ENCODE measurements at places on chromosomes 12 and 14.

DNA sequence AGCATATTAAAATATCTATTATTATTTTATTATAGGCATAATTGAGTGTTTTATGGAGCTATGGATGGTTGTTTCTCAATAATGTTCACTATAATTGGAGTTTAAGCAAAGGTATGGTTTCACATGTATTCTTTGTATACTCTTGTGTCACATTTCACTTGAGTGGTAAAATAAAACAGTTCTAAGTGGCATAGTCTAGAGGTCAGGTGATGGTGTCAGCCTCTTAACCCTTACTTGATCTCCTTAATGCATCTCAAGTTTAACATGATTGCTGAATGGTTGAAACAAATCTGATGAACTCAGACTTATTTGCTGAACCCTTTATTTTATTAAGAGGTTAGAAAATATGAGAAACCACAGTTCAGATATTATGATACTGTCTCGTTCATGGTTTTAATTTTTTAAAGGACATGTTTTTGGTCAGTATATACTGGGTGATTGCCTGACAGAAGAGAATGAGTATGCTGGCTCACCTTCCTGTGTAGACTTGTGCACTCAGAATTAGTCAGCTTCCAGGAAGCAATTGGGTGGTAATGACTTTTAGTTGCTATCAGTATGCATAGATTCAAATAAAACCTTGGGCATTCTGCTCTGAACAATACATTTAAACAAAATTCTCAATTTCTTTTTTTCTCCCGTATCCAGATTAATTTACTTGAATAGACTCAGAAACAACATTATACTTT lies 464.6 kb downstream of the PCNX1 start:
- DNase-seq: no peak

DNA sequence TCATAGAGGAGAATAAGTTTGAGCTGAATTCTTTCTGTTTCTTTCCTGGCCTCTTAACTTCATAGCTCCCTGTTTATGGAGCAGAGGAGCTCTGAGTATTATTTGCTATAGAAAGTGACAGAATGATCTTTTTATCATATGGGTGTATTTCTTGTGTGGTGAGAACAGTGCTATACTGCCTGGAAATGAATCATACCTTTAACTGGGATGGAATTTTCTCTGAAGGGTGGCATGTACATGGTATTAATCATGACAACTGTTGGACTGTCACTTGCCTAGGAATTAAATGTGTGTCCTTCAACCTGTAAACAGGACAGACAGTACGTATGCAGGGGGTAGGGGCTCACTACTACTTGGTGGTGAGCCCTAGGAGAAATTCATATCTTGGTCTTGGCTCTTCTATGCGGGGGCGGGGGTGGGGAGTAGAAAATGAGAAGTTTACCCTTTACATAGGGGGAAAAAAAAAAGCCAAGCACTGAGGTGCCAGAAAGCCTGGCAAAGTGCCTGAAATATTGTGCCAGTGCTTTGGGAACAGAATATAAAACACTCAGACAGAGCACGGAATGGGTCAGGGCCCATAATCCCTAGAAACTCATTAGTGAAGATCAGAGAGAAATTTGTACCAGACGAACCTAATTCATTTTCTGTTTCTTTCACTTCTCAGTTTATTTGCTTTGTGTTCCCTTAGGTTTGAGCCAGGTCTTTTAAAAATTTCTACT lies 33.8 kb downstream of the ARMH4 start:
- DNase-seq: no peak

DNA sequence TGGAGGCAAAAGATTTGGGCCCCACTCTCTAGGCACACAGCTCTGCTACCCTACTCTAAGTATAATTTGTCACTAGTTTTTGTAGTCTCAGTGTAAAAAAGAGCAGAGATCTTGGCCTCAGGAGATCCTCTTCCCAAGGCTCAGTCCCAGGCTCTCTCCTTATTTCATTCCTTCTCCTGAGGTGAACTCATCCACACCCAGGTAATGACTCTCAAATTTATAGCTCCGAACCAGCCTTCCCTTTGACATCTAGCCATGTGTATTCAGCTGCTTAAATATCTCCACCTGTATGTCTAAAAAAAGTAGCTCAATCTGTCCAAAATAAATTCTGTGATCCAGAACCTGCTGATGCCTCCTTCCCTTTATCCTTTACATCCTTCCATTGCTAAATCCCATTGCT lies 173.5 kb upstream of the HIF1A start:
- no peak for DNase-seq

DNA sequence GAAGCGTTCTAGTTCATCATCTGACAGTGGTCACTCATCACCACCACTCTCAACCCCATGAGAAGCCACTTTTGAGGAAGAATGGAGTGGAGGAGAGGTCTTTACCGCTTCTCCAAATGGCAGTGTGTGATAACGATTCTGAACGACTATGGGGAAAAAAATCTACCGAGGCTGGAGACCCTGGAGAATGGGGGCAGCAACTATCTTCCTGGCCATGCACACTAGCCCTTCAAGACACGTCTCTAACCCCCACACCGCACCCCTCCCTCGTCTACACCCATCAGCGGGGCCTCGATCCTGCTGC lies 365 bp downstream of the ING4 start:
- no peak for DNase-seq

- no peak for DNase-seq
Observed at GRCh38 chr12:46135750-46136149, 133.1 kb downstream of the SLC38A1 start.

DNA sequence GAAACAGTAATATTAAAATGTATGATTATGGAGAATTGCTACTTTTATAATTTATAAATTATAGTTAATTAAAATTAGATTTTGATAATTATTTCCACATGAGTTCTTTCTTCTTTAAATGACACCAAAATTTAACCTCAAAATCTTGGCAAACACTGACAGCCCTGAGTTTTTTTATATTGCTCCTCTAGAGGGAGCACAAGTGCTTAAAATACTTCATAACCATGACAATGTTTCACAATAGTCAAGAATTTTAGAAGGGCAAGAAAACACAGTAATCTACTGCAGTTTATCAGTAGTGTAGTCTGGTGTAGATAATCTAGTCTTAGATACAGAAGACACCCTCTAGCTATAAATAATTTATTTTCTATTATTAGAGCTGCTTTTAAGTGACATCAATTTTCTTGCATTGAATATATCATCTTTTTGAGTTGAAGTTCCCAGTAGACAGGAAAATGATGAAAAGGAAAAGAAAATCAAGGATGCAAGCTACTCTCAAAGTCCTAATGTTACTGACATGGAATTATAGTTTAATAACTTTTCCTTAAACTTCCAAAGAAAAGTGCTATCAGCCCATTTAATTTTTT lies 14.3 kb upstream of the PTGER2 start:
- DNase-seq: no peak

DNA sequence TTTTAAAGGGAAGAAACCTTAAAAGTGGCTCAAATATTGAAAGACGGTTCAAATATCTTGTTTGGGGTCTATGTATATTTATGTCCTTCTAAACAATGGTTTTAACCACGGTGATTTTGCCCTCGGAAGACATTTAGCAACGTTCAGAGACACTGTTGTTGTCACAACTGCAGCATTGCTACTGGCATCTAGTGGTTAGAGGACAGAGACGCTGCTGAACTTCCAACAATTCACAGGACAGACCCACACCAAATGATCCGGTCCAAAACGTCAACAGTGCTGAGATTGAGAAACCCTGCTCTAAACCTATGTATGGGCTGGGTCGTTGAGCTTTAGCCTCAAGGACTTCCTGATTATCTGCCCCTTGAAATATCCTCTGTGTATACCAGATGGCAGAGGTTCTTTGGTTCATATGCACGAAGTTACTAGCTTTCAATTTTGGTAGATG lies 1.7 kb downstream of the ANGEL1 start:
- DNase-seq: no peak

GRCh38 chr12:42023733-42024494 lies 120.8 kb downstream of the GXYLT1 start:
- peak; percentile 57 for DNase-seq

DNA sequence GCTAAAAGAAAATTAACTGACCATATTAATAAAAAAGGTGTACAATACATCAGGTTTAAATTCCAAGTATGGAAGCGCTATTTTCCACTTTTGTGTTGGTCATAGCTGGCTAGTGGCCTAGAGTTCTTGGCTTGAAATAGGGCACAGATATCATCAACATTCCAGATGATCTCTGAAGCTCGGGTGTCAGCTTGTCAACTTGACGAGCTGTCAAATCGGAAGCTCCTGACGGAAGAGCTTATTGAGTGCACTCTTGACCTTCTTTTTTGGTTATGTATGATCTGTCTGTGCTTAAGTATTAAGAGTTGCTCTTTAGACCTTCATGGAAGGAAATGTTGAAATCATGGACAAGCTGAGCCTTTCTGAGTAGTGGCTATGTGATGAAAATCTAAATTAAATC lies 177.9 kb downstream of the APAF1 start:
- no peak for DNase-seq

DNA sequence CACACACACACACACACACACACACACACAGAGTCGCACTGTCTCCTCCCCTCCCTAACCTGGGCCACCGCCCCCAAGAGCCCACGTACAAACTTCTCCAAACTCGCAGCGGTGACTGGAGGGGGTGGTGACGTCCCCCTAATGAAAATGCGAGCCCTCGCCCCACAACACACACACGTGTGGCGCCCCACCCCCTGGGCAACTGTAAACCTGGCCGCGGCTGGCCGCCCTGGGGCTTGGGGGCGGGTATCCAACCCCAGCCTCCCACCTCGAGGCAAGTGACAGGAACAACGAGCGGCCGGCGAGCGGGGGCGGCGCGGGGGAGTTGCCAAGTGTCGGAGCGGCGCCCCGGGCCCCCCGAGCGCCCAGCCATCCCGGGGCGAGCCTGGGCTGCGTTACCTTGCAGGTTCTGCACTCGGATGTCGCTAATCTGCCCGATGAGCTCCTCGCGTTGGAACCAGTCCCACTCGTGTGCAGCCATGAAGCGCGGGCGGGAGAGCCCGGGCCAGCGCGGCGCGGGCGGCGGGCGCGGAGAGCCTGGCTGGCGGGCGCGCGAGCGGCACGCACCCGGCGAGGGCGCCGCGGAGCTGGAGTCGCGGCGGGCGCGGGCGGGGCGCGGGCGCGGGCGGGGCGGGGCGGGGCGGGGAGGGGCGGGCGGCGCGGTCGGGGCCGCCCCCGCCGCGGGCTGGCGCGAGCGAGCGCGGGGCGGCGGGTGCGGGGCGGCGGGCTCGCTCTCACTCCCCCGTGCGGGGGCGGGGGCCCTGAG lies at the start of gene CLMN:
CLMN (minus strand) TSS at position 597 of the 766 bp plus-strand sequence; CDS start at position 481, 116 bp downstream.
- peak; percentile 14 for DNase-seq

DNA sequence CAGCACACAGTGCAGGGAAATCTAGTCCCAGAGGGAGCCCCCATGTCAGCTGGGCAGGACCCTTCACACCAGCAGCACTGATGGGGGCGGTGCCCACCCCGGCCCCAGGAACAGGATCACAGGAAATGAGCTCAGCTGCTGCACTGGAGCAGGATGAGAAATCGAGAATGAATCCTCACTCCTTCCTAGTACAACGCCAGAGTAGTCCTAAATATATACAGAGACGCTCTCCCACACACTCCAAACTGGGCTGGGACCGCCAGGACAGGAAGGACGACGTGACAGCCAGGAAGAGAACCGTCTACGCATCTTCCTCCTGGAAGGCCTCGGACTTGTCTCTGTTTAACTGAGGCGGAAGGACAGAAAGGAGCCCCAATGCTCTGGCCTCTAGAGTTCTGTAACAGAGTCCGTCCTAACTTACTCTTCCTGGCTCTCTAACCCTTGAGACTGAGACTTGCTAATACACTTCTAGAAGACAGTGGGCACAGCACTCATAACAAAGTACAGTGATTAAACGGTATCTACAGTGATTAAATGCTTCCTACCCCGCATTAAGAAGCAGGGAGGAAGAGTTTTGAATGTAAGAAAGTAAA lies 33.4 kb downstream of the CDC42BPB start:
- DNase-seq: no peak

GRCh38 chr14:75711796-75712211 lies 50.8 kb downstream of the TTLL5 start:
- no peak for DNase-seq

DNA sequence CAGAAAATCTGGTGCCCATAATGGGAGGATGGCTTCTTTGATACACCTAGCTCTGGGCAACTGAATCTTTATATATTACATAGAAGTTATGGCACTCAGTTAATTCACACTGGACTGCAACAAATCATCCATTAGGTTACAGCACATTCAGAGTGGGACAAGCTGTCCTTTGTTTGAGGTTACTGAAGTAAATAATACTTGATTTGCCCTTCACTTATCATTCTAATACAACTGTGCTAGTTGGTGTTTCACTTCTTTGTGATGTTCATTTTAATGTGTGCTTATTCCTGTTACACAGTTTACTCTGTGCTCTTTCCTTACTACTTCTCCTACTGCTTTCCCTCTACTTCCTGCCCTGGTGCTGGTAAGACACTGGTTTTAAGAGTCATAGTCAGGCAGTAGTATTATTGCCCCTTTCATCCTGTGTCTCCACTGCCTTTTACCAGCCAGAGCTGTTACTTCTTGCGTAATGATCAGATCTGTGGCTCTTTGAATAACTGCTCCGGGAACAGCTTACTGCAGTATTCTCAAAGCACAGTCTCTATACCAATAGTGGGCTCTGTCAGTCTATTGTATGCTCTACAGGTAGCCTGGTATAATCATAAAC lies 36.4 kb upstream of the GXYLT1 start:
- no peak for DNase-seq

DNA sequence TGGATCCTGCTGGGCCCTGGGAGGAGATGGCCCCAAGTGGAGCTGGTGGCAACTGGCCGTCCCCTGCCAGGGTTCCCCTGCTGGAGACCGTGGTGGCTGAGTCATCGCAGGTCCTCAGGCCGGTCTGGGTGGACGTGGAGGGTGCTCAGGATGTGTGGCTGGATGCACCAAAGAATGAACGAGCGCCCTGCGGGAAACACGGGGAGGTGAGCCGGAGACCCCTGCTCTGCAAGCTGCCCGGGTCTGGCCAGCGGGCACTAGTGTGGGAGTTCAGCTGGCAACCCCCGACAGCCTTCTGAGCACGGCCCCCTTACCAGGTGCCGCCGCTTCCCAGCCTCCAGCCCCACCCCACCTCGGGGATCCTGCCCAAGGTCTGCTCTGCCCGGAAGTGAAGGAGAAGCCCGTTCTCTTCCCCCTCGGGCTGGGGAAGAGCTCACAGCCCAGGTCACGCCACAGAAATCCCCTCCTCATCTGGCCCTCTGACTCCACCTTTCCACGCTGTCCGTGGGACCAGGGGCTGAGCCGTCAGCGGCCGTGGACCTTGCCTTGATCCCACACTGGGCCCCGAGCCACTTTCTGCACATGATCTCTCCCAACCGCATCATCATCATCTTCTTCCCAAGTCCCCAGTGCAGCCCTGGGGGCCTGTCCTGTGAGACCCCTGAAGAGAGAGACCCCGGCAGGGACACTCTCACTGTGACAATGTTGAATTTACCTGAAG lies 165.5 kb downstream of the KIF26A start:
- DNase-seq: no peak

GRCh38 chr12:118645219-118645618 lies 268.9 kb downstream of the SUDS3 start:
- DNase-seq: no peak

- no peak for DNase-seq
Observed at GRCh38 chr12:102535306-102535705, 54.9 kb upstream of the IGF1 start.
